ENCODE measurements at places on chromosomes 16 and 17.

DNA sequence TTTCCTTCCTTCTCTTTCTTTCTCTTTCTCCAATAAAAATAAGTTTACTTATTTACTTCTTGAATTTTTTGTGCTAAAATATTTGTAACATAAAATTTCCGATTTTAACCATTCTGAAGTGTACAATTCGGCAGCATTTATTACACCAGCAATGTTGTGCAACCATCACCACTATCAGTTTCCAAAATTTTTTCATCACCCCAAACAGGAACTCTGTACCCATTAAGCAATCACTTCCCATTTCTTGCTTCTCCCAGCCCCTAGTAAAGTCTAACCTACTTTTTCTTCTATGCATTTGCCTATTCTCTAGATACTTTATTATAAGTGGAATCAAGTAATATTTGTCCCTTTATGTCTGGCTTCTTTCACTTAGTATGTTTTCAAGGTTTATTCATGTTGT is 2.5 kb upstream of the HP start:
- DNase-seq: no peak

GRCh38 chr17:47697906-47698711 is 4.1 kb downstream of the TBKBP1 start:
- DNase-seq: no peak

GRCh38 chr16:24504472-24505345 is 34.7 kb upstream of the RBBP6 start:
- peak; percentile 53 for DNase-seq

- no peak for DNase-seq
Measured at GRCh38 chr17:61579961-61580360, 11.1 kb downstream of the NACA2 start.

- no peak for DNase-seq
Measured at GRCh38 chr16:29962344-29962994, 590 bp downstream of the TMEM219 start.

DNA sequence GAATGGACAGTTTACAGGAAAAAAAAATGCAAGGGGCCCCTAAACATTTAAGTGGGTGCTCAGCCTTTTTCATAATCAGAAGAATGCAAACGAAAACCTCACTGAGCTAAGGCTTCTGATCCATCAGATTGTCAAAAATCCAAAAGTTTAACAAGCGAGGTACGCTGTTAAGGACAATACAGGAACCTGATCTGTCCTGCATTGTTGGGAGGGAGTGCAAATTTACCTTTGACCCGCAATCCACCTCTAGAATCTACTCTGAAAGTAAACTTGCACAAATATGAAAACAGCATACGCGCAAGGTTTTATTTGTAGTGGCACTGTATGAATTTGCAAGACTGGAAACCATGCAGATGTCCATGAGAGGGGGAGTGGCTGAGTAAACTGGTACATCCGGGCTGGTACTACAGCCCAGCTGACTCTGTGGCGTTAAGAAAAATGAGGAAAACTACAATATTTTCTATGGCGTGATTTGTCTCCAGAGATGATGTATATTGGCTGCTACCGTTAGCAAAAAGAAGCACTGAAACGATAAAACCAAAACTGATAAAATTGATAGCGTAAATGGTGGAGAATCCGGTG is 28.8 kb upstream of the ST6GALNAC1 start:
- DNase-seq: no peak

DNA sequence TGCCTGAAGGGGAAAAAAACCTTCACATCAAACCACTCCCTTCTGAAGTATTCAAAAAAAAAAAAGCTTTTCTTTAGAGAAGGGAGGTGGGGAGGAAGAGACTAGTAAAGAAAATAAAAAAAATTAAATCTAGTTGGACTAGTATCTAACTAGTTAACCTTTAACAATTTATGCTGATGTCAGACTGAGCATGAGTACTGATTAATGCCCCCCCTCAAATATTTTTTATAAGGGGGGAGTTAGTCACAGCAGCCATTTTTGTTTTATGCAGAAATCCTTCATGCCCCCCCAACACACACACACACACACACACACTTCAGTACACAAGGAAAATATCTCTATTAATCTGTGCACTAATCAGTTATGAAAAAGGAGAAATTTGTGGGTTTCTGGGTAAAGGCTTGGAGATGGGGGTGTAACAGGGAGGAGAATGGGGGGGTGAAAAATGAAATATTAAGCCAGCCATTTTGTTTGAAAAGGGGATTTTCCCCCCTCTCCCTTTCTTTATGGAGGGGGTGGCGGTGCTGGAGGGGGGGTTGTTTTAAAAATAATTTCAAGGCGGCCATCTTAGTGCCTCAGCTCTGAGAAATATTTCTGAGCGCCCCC is 4.7 kb upstream of the CHD3 start:
- DNase-seq: no peak

DNA sequence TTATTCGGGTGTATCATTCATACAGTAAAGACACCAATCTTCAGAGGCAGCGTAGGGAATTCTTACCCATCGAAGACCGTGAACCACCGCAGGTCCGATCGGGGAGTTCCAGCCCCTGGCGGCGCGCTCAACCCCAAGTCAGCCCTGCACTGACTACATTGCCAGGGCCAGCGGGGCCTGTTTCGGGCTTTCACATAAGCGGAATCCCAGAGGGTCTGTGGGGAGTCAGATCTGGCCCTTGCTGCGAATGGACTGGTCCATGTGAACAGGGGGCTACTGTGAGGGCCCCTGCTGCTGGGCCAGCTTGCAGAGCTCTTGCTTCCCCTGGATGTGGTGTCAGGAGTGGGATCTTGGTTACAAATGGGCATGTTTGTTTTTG is 7.6 kb downstream of the PDE6G start:
- DNase-seq: no peak

- DNase-seq: no peak
Measured at GRCh38 chr17:2380226-2380922, 20.5 kb downstream of the MNT start.

DNA sequence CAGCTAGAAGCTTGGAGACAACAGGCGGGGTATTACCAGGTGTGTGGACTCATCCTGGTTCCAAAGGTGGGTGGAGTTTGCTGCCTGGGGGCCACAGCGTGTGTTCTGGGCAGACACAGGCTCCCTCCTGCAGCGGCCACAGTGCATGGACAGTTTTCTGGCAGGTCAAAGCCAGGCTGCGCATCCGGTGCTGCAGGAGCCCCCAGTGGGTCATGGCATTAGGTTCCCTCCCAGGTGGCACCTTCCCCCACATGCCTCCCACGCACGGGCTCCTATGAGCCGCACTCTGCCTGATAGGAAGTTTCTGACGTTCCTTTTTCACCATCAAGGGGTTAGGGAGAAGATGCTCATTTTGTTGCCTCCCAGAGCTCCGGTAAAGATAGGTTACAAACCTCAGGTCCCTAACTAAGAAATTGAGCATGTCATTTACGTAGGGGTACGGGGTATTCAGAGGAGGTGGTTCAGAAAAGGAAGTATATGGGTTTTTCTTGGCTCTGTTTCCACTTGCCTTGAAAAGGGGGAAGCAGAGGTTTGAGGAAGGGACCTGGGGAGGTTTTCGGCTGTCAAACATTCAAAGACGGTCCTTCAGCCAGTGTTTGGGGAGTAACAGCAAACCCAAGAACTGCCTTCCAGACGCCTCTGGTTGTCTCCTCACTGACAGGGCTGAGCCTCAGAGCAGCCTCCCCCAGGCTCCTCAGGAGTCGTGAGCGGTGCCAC is 32.7 kb upstream of the NAT9 start:
- no peak for DNase-seq

- DNase-seq: no peak
Measured at GRCh38 chr16:28193530-28194423, 18.0 kb downstream of the XPO6 start.

DNA sequence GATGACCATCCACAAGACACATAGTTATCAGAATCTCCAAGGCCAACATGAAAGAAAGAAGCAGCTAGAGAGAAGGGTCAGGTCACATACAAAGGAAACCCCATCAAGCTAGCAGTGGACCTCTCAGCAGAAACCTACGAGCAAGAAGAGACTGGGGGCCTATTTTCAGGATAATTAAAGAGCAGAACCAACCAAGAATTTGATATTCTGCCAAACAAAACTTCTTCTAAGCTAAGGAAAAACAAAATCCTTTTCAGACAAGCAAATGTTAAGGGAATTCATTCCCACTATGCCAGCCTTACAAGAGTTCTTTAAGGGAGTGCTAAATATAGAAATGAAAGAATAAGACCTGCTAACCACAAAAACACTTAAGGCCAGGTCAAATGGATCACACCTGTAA is 47.8 kb downstream of the ITFG1 start:
- no peak for DNase-seq

GRCh38 chr16:29662729-29663015 is 375 bp upstream of the SPN start:
- no peak for DNase-seq

GRCh38 chr17:15464231-15464985 is 3.0 kb downstream of the CDRT4 start:
- no peak for DNase-seq

Measured in NCI-H2107 (cell line).